ENCODE measurements at places on chromosomes 2 and 18. TPM values are rescaled to one million over a fixed set of nuclear protein-coding genes. Genes with fewer than 3 reads are reported as not detected.

DNA sequence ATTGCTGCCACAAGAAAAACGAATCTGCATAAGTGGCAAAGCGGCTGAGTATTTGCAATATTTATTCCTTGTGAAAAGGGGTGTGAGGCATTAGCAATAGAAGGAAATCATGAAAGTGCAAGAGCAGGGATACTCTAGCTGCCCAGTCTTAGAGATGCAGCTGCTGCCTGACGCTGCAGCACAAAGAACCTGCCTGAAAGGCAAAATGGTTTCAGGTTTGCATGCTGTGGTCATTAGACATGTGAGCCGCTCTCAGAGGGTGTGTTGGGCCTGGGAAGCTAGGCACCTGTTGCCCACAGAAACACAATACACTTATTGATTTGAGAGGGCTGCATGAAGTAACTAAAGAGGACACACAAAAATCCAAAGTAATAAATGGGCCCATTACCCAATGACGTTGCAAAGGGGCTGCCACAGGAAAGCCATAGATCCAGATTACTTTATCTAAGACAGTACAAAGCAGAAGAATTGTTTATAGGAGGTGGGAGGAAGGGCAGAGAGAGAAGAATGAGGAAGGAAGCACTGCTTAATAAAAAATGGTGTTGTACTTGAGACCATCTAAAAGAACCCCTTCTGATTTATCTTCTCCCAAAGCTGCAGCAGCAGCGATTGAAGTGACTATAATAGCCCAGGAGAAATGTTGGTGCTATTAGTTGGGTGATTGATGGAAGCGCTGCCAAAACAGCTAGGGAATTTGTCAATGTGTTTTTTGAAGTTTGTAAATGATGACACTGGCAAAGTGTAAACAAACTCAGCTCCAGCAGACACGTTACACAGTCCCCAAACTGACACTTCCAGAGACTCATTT is 492.4 kb upstream of the ACVR2A start:
- DNase-seq: no peak

DNA sequence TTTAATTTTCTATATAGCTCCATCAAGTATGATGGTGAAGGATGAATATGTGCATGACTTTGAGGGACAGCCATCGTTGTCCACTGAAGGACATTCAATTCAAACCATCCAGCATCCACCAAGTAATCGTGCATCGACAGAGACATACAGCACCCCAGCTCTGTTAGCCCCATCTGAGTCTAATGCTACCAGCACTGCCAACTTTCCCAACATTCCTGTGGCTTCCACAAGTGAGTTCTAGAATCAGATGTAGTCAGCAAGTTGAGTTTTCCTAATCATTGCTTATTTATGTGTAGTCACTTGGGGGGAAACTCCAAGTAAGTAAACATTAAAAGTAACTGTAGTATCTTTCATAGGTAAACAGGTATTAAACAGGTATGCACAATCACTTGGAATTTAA is 24.8 kb downstream of the SMAD4 start:
- DNase-seq: no peak

DNA sequence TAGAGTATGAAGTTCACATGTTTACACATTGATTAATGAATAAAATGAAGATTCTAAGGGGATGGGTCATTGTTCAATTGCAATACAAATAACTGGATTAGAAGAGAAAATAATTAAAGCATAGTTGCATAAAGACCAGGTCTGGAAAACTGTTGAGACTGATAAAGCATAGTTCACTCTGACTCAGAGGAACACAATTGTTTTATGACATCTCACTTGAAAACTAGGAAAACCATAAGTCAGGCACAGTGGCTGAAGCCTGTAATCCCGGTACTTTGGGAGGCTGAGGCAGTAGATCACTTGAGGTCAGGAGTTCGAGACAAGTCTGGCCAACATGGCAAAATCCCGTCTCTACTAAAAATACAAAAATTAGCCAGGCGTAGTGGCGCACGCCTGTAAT is 46.7 kb downstream of the PLA2R1 start:
- no peak for DNase-seq

- no peak for DNase-seq
These were observed 23.6 kb upstream of the PDCL3 start for GRCh38 chr2:100539221-100539620.

GRCh38 chr2:136167721-136168475 is 49.9 kb upstream of the CXCR4 start:
- DNase-seq: no peak

DNA sequence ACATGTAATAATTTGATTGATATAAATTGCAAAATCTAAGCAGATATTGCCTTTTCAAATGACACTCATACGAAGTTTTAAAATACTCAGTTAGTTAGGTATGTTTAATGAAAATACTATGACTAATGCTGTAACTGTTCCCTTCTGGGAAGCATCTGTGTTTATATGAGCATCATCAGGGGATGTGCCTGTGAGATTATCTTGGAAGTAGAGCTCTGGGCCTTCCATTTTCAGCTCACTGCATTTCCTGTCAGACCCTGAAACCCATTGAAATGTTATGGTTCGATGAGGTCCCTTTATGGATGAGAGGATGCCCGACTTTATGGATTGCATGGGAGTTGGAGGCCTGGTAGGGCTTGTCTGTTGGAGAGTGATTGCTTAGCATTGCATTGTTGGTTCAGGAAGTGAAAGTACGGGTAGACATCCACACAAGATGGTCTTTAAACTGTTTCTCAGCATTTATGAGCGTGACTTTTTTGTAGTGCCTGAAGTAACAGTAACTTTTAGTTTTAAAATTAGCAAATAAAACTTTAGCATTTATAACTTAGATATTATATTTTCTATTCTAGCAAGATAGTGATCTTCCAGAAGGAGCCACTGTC is 28.7 kb downstream of the ELP2 start:
- no peak for DNase-seq

Gene MROH2A
- total RNA-seq: not detected
